Liver (tissue), 10 donors: ENCODE measurements at places on chromosomes 6 and 20. TPM values are rescaled to one million over a fixed set of nuclear protein-coding genes. Genes with fewer than 3 reads are reported as not detected.

C6orf58 gene
- polyA plus RNA-seq = not detected

NR2E1 gene
- not detected for polyA plus RNA-seq

TASP1 gene
- 4.4 TPM for polyA plus RNA-seq

DNA sequence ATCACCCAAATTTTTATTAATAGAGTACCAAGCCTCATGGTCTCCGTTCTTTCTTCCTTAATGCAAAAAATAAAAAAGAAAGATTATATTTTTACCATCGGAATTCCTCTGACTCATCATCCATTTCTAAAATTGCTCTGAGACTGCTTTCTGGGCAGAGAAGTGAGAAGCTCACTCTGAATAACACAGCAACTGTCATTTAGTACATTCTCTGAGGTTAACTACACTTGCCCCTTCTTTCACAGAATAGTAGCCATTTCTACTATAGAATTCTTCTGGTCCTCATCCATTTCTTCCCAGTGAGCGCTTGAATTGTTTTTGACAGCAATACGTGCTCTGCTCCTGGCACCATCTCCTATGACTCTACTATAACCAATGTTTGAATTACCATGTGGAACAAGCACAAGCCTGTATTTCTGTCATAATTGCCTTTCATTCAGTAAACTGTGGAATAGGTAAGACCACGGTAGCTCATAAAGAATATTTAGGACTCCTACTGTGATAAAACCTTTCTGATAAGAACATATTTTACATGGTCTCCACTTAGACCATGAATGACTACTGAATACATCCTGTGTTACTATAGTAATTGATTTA lies 435.5 kb upstream of the NRSN1 start:
- no peak for DNase-seq
